Activated naive CD4-positive, alpha-beta T cell treated with anti-CD3 and anti-CD28 coated beads, Interleukin-2, amount 10 ng/mL, durations not matched to agents 7 days and 5 days (primary cell): ENCODE measurements at places on chromosomes 3 and 15.

DNA sequence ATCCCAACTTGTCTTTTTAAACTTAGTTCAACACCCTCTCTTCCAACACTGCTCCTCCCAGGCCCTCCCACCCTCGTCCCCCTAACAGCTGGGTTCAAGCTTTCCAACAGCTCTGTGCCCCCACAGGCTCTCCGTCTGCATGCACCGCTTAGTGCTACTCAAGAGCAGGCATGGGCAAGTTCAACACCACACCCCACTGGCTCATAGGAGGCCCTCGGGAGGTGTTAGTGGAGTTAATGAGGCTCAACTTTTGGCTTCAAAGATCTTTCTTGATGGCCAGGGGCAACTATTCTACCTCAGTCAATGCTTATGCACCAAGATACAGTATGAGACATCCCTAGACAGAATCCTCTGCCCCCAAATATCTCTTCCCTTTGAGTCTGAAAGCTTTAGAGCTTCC is 114.4 kb downstream of the ANP32A start:
- no peak for DNase-seq

DNA sequence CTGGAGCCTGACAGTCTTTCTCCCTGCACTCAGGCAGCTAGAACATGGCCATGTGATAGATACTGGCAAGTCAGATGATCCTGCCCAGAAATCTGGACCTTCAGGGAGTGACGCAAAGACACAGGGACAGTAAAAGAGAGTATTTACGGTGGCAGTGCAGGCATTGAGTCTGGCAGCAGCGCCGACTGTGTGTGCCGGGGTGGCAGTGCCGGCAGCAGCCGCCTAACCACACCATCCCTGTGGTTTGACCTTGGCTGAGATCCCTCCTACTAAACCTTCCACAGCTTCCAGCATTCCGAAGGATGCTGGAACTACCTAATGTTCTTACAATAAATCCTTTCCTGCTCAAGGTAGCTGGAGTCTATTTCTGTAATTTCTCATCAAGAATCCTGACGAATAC is 4.6 kb upstream of the TSPAN3 start:
- DNase-seq: no peak

GRCh38 chr15:42354824-42355223 is 4.5 kb upstream of the CAPN3 start:
- no peak for DNase-seq

DNA sequence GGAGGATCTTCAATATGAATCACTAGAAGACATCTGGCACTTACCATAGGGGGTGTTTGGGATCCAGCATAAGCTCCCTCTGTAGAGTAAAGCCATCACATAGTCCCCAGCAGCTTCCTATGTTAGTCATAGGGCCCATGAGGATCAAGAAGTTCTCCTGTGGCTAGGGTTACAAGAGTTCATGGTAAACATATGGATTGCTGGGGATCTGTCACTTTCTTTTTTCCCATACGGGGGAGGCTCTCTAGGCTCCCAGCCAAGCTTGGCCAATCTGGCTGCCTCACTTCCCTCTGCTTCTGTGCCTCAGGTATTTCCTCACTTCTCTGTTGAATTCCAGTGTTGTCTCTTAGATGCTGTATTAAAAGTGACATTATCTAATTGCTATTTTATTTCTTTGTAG is 597.9 kb downstream of the PDCD6IP start:
- no peak for DNase-seq
